ENCODE measurements at places on chromosomes 2 and 18.

- DNase-seq, result no peak
Observed at GRCh38 chr2:160380000-160380570, 113.5 kb downstream of the RBMS1 start.

GRCh38 chr2:219444566-219445091 lies 10.0 kb downstream of the SPEG start:
- DNase-seq, result no peak

DNA sequence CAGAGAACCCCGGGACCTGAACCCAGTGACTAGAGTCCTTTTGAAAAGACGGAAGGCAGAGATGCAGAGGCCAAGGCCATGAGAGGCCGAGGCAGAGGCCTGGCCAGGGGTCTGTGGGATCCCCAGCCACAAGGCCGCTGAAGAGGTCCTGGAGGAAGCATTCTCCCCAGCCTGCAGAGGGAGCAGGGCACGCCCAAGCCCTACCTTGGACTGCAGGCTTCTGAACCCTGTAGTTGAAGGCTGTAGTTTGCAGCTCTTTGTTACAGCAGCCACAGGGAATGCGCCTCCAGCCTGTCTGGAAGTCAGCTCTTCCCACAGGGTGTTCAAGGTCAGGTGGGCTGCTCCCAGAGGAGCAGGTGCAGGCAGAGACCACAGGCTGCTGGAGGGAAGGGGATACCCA lies 22.1 kb upstream of the PXDN start:
- DNase-seq, result no peak

- DNase-seq, result no peak
Observed at GRCh38 chr18:62107881-62108280, 79.0 kb downstream of the PIGN start.

DNA sequence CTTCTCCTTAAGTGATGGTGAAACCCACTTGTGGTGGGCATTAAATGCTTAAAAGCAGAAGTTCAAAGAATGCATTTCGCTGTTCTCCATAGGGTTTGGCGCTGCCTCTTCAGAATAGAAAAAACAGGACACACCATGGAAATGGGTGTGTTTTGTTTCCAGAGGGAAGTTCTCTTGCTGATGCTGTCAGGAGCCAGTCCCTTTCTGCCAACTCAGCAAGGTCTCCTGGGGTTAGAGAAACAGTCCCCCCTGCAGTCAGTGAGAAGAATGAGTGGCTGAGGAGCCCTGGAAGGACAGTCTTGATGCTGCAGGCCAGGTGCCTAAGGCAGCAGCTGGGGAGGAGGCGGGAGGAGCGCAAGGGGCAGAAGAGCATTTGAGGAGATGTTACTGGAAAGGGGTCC lies 37.8 kb upstream of the ASAP2 start:
- no peak for DNase-seq

DNA sequence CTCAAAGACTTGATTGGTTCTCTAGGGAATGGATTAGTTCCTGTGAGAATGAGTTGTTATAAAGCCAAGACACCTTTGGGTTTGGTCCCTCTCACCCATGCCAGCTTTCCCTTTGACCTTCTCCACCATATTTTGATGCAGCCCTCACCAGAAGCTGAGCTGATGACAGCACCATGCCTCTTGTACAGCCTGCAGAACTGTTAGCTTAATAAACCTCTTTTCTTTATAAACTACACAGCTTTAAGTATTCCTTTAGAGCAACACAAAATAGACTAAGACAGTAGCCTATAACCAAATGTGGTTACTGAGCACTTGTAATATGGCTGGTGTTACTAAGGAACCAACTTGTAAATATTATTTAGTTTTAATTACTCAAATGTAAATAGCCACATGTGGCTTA lies 55.1 kb downstream of the BAZ2B start:
- no peak for DNase-seq

DNA sequence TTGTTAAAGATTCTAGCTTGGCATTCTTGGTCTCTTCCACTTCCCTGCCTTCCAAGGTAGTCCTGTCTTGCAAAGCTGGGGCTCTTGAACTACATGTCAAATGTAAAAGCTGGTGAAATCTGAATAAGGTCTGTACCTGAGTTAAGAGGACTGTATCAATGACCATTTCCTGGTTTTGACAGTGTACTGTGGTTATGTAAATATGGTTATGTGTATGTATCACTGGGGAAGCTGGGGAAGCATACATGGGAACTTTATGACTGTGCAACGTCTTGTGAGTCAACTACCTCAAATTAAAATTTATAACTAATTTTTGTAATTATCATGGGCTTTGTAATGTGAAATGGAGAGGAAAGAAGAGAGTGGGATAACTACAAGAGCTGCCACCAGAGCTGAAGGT lies 81.7 kb downstream of the COL4A4 start:
- no peak for DNase-seq

DNA sequence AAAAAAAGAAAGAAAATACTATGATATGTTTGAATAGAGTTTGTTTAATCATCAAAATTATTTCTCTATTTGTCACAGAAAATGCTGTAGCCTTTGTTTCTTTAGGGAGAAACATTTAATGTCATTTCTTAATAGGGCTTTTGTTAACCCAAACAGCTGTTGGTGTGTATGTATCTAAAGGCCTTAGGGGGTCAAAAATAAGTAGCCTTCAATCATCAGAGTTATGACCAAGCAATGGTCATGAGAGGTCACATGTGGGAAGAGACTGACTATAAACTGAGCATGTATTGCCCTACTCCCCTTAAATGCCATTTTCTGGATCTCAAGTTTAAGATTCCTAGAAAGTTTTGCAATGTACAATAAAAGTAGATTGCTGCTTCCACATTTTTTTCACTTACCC lies 22.7 kb downstream of the HNMT start:
- DNase-seq, result no peak

GRCh38 chr2:88690591-88691338 lies 708 bp upstream of the RPIA start:
- DNase-seq, result peak; percentile 31

- peak; percentile 13 for DNase-seq
Observed at GRCh38 chr18:62102221-62102620, 84.6 kb downstream of the PIGN start.

- no peak for DNase-seq
Observed at GRCh38 chr18:76405280-76405679, 89.8 kb downstream of the ZNF516 start.

- no peak for DNase-seq
Observed at GRCh38 chr18:69021211-69021805, 223.4 kb downstream of the CCDC102B start.

- DNase-seq, result no peak
Observed at GRCh38 chr18:61664419-61665084, 228.3 kb downstream of the RNF152 start.

DNA sequence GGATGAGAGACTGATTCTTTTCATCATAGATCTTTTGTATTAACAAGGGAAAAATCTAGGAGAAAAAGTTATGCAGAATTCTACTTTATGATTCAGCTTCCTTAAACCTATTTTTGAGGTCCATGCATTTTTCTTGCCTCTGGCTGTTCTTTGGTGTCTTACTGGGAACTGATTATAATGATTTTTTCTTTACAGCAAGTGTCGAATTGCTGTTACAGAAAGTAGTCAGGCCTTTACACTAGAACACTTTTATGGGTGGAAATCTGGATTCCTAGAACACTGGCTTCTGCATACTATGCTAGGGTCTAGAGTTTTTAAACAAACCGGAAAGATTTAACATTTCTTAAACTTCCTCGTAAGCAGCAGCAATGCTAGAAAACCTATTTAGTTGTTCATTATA lies 302.6 kb downstream of the NUP35 start:
- no peak for DNase-seq

DNA sequence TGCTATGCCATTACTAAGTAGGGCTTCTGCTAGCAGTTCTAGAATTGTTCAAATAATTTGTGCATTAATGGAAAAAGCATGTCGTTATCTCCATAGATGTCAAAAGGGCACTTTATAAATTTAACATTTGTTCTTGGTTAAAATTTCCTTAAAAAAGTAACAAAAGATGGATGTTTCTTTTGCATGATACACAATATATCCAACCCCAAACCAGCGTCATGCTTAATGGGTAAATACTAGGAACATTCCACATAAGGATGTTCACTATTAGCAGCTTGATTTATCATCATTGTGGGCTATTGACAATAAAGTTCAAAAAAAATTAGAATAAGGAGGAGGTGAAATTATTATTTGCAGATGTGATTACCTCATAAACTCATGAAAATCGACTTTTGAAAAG lies 79.7 kb downstream of the GREB1L start:
- no peak for DNase-seq

DNA sequence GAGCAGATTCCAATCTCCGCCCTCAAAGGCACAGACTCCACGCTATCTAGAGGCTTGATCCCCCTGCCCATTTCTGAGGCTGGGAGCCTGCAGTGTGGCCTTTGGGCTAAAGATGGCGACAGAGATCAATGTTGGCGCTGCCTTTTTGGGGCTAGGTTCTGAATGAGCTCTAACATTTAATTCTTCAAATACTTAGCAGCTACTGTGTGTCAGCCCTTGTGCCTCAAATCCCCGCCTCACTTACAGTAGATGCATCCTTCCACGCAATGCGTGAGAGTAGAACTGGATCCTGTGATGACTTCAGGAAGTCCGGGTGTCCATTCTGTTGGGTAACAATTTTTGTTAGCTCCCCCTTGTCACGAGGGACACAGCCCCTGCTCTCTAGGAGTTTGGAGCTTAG lies 12.4 kb downstream of the IL1F10 start:
- peak; percentile 57 for DNase-seq

DNA sequence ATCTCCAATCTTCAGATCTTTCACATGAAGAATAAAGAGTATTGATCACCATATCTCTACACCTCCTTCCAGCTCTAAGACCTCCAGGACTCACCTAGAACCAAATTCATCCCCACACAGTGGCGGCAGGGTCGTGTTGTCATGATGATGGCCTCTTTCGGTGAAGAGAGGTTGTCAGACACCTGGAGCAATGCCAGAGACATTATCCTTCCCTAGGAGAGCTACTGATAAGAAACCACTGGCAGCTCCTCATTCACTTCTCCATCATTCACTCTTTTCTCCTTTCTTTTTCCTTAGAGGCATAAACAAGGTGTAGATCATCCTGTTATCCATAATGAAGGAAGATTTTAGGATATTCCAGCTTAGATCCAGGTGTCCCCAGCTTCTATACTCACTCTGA lies 197.9 kb upstream of the TNP1 start:
- DNase-seq, result no peak

DNA sequence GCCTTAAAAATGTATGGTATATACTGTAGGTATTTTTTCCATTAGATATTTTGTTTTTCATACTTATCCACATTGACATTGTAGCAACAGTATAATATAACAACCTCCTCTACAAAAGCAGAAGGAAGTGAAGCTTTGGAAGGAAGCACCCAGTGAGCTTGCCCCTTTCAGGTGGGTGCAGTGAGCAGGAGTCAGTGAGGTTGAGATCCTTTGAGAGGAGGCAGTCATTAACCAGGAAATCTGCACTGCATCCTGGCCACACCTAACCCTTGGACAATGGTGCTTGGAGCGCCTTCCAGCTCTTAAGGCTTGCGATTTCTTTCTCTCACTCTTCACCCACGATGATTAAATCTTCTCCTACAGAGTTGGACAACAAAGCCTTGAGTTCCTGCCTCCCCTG lies 13.9 kb downstream of the IL37 start:
- no peak for DNase-seq

DNA sequence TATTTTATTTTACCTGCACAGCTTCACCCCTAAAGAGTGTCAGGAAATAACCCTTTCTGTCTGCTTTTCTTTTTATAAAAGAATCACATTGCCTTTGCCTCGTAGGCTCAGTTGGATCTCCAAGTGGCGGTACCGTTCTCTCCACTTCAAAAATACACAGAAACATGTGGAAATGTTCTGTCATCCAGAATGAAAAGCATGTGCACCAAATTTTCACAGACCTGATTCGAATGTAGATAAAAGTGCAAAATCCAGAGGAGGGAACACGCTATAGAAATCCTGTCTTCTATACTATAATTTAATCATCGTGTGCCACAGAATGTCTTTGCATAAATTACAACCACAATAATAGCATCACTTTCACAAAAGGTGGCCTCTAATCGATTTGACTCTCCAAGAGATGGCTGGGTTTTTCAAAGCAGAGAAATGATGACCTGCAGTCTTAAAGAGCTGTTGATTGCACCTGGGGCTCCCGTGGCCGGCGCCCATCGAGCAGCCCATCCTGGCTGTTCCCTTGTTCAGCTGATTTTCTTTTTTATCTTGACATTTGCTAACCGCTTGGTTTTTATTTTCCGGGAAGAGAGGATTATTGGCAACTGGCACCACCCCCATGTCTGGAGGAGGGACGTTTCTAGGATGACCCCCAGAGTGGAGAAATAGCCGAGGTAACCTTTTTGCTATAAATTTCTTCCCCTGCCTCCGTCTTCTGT lies 290.2 kb downstream of the SOX11 start:
- DNase-seq, result no peak

GRCh38 chr2:33786881-33787280 lies 187.8 kb upstream of the FAM98A start:
- DNase-seq, result no peak

DNA sequence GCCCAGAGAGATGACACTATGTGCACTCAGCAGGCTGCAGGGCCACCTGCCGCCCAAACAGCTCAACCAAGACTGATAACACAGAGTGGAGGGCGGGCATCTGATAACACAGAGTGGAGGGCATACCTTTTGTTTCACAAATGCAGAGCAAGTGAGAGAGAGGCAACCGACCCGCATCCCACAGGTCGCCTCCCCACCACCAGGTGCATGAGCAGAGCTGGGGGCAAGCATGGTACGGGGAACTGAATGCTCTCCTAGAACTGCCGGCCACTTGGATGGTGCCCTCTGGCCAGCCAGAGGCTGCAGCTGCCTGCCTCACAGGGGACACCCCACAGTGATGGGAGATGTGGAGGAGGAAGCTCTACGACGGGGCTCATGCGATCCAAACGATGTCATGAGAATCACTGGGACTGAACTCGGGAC lies 49.5 kb downstream of the ANO7 start:
- DNase-seq, result no peak

- peak; percentile 90 for DNase-seq
Observed at GRCh38 chr2:201642579-201643215, 606 bp downstream of the TMEM237 start.

GRCh38 chr2:198660501-198660900 lies 797.2 kb downstream of the SATB2 start:
- no peak for DNase-seq

- DNase-seq, result no peak
Observed at GRCh38 chr18:76850112-76850511, 27.8 kb downstream of the ZNF236 start.

DNA sequence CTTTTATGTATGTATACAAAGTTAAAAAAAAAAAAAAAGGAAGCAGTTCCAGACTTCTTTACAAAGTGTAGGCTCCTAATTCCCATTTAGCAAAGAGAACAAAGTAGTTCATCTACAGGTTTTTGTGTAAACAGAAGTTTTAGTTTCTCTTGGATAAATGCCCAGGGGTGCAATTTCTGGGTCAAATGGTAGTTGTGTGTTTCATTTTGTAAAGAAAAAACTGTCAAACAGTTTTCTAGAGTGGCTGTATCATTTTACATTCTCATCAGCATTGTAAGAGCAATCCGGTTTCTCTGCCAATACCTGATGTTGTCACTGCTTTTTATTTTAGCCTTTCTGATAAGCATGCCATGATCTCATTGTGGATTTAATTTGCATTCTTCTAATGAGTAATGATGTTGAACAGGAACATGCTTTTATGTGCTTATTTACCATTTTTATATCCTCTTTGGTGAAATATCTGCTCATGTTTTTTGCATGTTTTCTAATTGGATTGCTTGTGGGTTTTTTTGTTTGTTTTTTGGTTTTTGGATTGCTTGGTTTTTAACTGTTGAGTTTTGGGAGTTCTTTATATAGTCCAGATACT lies 16.6 kb upstream of the PSME4 start:
- DNase-seq, result no peak

All from GM10248 (cell line).